T-cell (primary cell): ENCODE measurements at places on chromosomes 7 and 10.

- no peak for DNase-seq
Observed at GRCh38 chr7:155589001-155589980, 42.9 kb upstream of the CNPY1 start.

DNA sequence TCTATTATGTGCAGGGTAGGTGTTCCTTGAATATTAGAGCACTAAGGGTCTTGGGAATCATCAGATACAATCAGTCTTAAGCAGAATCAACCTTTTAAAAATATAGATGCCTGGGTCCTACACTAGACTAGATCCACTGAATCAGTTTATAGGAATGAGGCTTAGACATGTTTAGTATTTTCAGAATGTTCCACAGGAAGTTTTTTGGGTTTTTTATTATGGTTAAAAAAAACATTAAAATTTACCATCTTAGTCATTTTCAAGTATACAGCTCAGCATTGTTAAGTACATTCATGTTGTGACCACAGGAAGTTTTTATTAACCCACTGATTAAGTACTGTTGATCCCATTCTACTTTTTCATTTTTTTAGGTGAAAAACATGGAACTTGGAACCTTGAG lies 135.7 kb downstream of the LCOR start:
- DNase-seq, result no peak

- no peak for DNase-seq
Observed at GRCh38 chr7:128863433-128863989, 855 bp downstream of the ATP6V1F start.

- no peak for DNase-seq
Observed at GRCh38 chr7:30886608-30887011, 25.0 kb upstream of the AQP1 start.

- DNase-seq, result no peak
Observed at GRCh38 chr10:21493784-21494183, 31.7 kb downstream of the SKIDA1 start.

- DNase-seq, result no peak
Observed at GRCh38 chr10:79376078-79376628, 28.9 kb downstream of the PPIF start.

DNA sequence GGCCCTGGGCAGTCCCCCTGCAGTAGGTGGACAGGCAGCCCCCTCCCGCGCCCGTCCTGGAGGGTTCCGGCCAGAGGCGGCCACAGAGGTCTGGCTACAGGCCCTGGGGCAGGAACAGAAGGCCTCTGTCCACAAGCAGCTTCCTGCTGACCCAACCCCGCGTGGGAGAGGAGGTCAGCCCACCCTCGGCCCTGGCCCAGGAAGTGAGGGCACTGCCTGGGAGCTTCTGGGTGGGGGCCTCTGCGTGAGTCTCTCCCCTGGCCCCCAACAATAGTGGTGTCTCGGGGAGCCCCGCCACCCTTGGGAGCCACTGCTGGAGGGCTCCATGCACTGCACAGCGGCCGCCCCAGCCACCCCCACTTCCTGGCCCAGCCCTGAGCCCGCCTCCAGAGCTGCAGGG lies 4.7 kb downstream of the MICALL2 start:
- no peak for DNase-seq

- no peak for DNase-seq
Observed at GRCh38 chr10:65798133-65798532, 1127.7 kb upstream of the LRRTM3 start.

- DNase-seq, result no peak
Observed at GRCh38 chr10:70584366-70584765, 18.2 kb downstream of the PRF1 start.

GRCh38 chr10:58839771-58840170 lies 327.1 kb downstream of the BICC1 start:
- DNase-seq, result no peak

- peak; percentile 35 for DNase-seq
Observed at GRCh38 chr7:6637544-6638229, 569 bp downstream of the ZNF316 start.
